Smooth muscle cell of trachea (primary cell): ENCODE measurements at places on chromosomes 3 and 15. TPM values are rescaled to one million over a fixed set of nuclear protein-coding genes. Genes with fewer than 3 reads are reported as not detected.

IL5RA gene
- not detected in 2 replicates for total RNA-seq

PRR20G gene
- total RNA-seq: not detected in 2 replicates

ETV5 gene
- 25.8 and 36.5 TPM in 2 replicates for total RNA-seq

GRIP2 gene
- 0.15 and 0.17 TPM in 2 replicates for total RNA-seq

PLOD2 gene
- 66.2 and 73.2 TPM in 2 replicates for total RNA-seq

C3orf20 gene
- under 0.01 TPM in 1 of 2 replicates, not detected in the other for total RNA-seq

PPP1R14D gene
- not detected in 2 replicates for total RNA-seq

MPI gene
- 55.3 and 97.9 TPM in 2 replicates for total RNA-seq

KBTBD8 gene
- total RNA-seq: 1.3 and 1.5 TPM in 2 replicates

CSPG4 gene
- total RNA-seq: 130 and 133 TPM in 2 replicates

SLC15A2 gene
- under 0.01 and 0.50 TPM in 2 replicates for total RNA-seq

FAM162A gene
- 17.2 and 25.6 TPM in 2 replicates for total RNA-seq

TMCO5A gene
- total RNA-seq: not detected in 2 replicates

CNTN6 gene
- total RNA-seq: under 0.01 TPM in 1 of 2 replicates, not detected in the other

DUOXA2 gene
- total RNA-seq: not detected in 2 replicates
